ENCODE measurements at places on chromosomes 13 and 19.

DNA sequence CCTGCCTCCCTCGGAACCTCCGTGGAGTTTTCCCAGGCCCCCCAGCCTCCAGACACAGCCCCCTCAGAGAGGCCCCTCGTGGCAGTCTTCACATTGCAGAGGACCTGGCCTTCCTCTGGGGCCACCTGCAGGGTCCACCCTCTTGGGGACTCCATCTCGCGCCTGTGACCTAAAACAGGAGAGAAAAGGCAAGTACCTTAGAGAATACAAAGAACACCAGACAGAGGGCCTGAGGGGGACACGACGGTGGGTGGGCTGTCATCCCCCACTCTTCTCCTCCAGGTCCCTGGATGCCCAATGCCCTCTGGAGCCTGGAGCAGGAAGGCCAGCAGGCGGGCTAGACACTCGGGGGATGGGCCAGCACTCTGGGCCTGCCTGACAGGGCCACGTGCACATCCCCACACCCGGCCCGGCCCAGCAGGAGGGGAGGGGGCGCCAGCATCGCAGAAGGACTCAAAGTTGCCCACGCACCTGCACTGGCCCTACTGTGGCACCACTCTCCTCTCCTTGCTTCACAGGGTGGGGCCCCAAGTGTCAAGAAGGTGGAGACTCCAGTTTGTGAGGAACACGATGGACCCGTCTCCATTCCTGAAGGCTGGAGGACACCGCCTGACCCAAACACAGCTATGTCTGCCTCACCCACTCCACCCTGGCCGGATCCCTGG is 4.3 kb upstream of the A1BG start:
- no peak for DNase-seq

GRCh38 chr13:93660391-93661063 is 433.9 kb downstream of the GPC6 start:
- DNase-seq = no peak

DNA sequence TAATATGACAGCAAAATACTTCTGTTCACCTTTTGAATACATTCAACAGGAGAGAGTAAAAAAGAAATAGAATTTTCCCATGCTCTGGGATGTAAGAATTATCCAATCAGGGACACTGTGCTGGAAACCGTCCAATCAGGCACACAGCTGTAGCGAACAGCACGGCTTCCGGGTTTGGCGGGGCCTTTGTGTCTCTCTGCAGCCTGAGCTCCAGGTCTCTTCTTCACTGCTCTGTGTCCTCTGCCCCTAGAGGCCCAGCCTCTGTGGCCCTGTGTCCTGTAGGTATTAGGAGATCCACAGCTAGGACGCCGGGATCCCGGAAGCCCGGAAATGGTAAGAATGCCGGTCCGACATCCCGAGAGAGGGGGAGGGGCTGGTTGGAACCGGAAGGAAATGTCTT is 92.7 kb downstream of the ZNF737 start:
- no peak for DNase-seq

- no peak for DNase-seq
These were observed 1.8 kb downstream of the TNPO2 start for GRCh38 chr19:12721656-12722565.

DNA sequence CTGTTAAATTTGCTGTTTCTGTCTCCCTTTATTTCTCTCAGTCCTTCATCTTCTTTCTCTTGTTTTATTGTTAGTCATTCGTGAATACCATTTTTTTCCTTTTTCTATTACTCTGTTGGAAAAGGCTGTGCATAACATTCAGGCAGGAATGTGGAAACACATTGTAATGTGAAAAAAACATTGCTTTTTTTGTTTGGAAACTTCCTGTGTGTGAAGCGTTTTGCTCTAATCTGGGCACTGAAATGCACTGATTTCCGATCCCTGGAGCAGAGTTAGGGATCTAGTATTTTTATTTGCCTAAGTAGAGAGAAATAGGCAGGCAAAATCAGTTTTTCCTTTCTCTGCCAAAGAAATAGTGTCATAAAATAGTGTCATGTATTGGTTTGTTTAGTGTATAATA is 155.5 kb downstream of the PCCA start:
- no peak for DNase-seq

DNA sequence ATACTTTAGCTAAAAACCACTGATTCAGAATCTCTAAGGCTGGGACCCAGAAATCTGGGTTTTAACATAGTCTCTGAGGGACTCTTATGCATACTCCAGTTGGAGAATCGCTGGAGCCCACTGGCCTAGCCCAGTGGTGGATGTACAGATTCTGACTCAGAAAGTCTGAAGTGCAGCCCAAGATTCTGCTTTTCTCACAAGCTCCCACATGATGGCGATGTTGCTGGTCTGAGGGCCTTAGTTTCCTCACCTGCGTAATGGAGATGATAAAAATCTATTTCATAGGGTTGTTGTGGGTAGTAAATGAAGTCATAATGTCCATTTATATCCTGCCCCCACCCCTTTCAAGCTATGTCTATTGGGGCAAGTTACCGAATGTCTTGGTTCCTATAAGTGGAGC is 7.7 kb upstream of the CDADC1 start:
- DNase-seq = no peak

DNA sequence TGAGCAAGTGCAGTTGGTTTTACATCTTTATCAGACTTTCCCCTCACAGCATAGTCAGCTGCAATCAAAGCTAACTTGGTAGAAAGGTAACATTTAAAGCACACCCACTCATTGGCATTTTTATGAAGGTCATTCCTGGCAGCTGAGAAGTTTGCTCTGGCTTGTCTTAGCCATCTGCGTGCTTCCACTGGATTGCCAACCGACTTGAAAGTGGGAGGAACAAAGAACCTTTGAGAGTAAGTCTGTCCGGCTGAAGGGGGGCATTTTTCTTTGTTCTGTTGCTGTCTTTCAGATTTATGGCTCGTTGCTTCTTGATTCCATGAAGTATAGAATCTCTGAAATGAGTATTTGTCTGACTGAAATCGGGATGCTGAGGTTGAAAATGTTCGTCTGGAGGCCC is 103.1 kb downstream of the SACS start:
- DNase-seq = no peak

GRCh38 chr13:43100667-43101066 is 77.3 kb downstream of the DNAJC15 start:
- no peak for DNase-seq

GRCh38 chr19:2089001-2089711 is 7.0 kb downstream of the MOB3A start:
- DNase-seq = no peak

DNA sequence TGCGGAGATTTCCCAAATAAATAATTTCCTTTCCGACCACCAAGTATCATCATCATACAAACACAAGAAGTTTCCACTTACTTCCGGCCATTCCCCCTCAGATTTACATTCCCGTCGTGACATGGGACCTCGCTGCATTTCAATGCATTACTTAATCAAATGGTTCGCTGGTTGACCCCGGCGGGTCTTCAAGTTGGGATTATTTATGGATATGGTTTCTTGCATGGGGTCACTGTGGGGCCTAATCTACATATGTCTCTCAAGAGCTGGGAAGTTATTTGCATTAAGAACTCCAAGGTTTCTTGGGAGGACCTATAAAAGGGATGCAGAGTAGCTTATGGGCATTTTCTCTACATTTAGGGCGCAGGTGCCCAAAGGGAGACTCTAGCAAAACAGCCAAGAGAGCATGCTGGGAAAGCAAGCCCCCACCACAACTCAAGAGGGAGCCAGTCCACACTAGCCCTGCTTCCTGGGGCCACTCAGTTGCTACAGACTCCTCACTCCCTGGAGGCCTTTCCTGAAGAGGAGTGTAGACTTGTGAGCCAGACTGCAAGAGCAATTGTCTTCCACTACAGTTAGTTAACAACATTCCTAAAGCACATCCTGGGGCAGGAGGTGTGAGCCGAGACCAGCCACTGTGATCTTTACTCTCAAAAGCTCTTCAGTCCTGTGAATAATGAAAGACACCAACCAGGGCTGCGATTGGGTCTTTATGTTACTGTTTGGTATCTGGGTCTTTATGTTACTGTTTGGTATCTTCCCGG is 125.3 kb downstream of the KATNAL1 start:
- no peak for DNase-seq

GRCh38 chr13:108795841-108796240 is 166.4 kb downstream of the MYO16 start:
- no peak for DNase-seq

DNA sequence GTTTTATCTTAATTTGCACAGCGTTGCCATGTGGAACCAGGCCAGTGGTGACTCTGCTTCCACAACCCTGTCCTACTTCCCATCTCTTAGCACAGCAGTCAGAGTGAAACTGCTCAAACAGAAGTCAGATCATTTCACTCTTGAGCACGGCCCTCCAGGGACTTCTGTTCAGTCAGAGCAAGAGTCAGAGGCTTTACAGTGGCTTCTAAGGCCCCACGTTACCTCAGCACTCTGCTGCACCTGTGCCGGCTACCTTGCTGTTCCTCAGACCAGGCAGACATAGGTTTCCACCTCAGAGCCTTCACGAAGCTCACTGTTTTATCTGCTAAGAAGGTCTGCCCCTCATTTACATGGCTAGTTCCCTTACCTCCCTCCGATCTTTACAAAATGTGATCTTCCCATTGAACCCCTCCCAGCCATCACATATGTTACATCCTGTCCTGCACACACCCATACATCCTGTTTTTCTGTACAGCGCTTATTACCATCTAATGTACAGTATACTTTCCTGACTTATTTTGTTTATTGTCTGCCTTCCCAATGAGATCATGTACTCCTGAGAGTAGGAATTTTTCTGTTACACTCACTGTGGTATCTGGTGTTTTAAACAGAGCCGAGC is 41.6 kb downstream of the TM9SF2 start:
- no peak for DNase-seq

DNA sequence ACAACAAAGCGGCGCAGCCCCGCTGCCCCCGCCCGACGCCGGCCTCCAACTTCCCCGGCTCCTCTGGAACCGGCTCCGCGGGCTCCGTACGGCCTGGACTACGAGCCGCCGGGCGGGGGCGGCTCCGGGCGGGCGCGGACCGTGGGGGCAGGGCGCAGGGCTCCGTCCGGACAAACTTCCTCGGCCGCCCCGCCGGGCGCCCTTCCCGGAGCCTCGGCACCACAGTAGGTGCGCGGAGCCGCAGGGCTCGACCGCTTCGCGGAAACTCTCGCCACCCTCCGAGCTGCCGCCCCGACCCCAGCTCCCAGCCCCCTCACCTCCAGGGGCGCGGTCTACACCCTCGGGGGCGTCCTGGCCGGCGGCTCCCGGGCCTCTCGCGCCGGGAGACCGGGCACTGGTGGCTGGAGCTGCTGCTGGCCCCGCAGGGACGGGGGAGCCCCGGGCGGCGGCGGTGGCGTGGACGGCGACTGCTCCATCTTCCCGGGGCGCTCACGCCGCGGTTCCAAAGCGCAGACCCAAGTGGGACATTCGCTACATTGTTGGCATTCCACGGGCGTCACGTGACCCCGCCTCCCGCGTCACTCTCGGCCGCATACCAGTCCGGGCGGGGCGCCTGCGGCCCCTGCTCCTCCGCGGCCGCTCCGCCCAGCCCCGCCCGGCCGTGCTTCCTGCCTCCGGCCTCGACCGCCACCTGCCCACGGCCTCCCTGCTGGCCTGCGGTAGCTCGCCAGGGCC is at the start of gene LATS2:
Gene LATS2 (minus strand): TSS at position 558 of the 735 bp plus-strand sequence. CDS start 15,560 bp downstream, outside the sequence.
- peak; percentile 41 for DNase-seq

- no peak for DNase-seq
These were observed 799.9 kb downstream of the PCDH9 start for GRCh38 chr13:66430269-66430668.

- DNase-seq = no peak
These were observed 89.9 kb downstream of the FGF14 start for GRCh38 chr13:102311901-102312300.

- DNase-seq = no peak
These were observed 1.6 kb upstream of the CFAP97D2 start for GRCh38 chr13:114177245-114178010.
